ENCODE measurements at places on chromosomes 16 and 17. TPM values are rescaled to one million over a fixed set of nuclear protein-coding genes. Genes with fewer than 3 reads are reported as not detected.

GRCh38 chr16:48459167-48459566, 74.0 kb upstream of the SIAH1 start:
- H3K27me3 ChIP-seq: no peaks in the 10 kb centered on the region
- DNase-seq: no peak

DNA sequence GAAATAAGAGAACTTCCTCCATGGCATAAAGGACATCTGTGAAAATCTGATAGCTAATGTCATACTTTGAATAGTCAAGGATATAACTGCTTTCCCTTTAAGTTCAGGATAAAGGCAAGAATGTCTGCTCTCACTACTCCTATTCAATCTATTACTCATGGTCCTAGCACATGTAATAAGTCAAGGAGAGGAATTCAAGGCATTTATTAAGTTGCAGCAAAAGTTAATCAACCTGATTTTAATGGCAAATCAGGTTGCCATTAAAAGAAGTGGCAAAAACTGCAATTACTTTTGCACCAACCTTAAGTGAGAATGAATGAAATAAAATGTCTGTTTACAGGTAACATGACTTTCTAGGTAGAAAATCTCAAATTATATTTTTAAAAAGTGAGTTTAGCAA, 225.9 kb downstream of the CNTNAP4 start:
- peaks cover 8% of the 10 kb centered on the region for H3K4me1 ChIP-seq
- H3K36me3 ChIP-seq: peaks cover 6% of the 10 kb centered on the region
- H3K27ac ChIP-seq: no peak overlapping the region
- DNase-seq: no peak
- no peaks in the 10 kb centered on the region for H3K27me3 ChIP-seq

DNA sequence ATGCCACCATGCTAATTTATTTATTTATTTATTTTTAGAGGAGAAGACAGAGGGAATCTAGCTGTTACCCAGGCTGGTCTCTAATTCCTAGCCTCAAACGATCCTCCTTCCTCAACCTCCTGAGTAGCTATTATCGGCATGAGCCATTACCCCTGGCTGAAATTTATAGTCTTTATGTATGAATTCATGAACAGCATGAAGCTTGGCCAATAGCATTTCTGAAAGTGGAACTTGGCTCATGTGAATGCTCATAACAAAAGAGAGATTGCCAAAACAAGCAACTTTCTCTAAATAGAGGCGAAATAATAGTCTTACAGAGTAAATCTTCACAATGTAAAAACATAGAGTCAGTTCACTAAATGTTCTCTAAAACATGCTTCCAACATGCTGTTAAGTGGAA, 30.1 kb upstream of the SMURF2 start:
- H3K27me3 ChIP-seq: no peaks in the 10 kb centered on the region
- no peaks in the 10 kb centered on the region for H3K36me3 ChIP-seq
- H3K27ac ChIP-seq: no peak overlapping the region
- peaks cover 14% of the 10 kb centered on the region for H3K4me1 ChIP-seq
- no peak overlapping the region for H3K4me3 ChIP-seq

DNA sequence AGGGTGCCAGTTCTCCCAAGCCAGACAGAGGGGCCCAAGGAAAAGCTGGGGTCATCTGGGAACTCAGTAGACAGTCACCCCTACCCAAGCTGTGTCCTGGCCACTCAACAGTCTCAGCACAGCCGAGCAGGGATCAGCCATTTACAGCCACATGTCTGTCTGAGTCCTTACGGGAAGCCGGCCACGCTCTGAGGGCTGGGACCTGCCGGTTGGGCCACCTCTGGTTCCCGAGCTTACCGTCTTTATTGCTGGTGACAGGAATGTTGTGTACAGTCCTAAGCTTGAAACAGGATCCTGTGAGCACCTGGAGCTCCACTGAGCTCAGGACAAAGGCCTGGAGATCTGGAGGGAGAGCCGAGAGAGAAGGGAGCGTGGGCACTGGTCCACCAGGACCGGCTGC, 59.8 kb downstream of the TIMM22 start:
- no peak overlapping the region for H3K4me3 ChIP-seq
- peaks cover 8% of the 10 kb centered on the region for H3K4me1 ChIP-seq
- no peak for DNase-seq
- no peaks in the 10 kb centered on the region for H3K27me3 ChIP-seq
- H3K36me3 ChIP-seq: peaks cover 40% of the 10 kb centered on the region

- peaks cover 60% of the 10 kb centered on the region for H3K4me1 ChIP-seq
- H3K27ac ChIP-seq: peak overlapping the region; percentile 97
- no peak overlapping the region for H3K4me3 ChIP-seq
- peaks cover 13% of the 10 kb centered on the region for H3K36me3 ChIP-seq
- DNase-seq: peak; percentile 92
Measured at GRCh38 chr16:81531419-81531821, 86.8 kb downstream of the CMIP start.

GRCh38 chr16:84806256-84806889, 13.4 kb upstream of the CRISPLD2 start:
- no peak overlapping the region for H3K27ac ChIP-seq
- no peaks in the 10 kb centered on the region for H3K27me3 ChIP-seq
- peaks cover 7% of the 10 kb centered on the region for H3K36me3 ChIP-seq
- no peaks in the 10 kb centered on the region for H3K4me1 ChIP-seq
- peak overlapping the region; percentile 44 for H3K4me3 ChIP-seq

Gene MVP
- total RNA-seq: 56.5 TPM

DNA sequence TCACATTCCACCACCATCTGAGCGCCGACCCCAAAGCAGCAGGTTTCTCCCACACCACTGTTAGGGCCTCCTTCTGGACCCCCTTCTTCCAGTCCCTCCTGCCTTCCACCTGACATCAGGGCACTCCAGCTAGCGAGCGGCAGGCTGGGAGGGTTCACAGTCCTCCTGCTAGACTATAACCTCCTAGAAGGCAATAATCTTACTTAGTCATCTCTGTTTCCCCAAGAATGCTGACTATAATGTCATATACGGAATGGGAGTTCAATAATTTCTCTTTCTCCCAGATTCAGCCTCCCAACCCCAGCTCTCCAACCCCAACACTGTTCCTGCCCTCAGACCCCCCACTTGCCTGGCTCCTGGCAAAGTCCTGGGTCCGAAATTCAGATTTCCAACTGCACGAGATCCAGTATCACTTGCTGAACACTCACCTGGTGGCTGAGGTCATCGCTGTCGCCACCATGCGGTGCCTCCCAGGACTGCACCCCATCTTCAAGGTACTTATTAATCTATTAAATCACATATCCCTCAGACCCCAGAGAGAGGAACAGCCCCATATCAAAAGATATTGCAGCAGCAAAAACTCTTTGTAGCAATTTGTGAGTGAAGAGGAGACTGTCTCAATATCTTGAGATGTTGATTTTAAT, 5.6 kb downstream of the ALOX12 start:
- no peak overlapping the region for H3K4me3 ChIP-seq
- H3K27me3 ChIP-seq: no peaks in the 10 kb centered on the region
- H3K4me1 ChIP-seq: peaks cover 6% of the 10 kb centered on the region
- peaks cover 42% of the 10 kb centered on the region for H3K36me3 ChIP-seq

- peak overlapping the region; percentile 79 for H3K27ac ChIP-seq
- DNase-seq: peak; percentile 39
- peak overlapping the region; percentile 37 for H3K4me3 ChIP-seq
- H3K27me3 ChIP-seq: no peaks in the 10 kb centered on the region
- peaks cover 35% of the 10 kb centered on the region for H3K36me3 ChIP-seq
- H3K4me1 ChIP-seq: peaks cover 60% of the 10 kb centered on the region
Measured at GRCh38 chr17:77409282-77410161, 268.8 kb downstream of the SEC14L1 start.

Gene RNF222
- not detected for total RNA-seq

DNA sequence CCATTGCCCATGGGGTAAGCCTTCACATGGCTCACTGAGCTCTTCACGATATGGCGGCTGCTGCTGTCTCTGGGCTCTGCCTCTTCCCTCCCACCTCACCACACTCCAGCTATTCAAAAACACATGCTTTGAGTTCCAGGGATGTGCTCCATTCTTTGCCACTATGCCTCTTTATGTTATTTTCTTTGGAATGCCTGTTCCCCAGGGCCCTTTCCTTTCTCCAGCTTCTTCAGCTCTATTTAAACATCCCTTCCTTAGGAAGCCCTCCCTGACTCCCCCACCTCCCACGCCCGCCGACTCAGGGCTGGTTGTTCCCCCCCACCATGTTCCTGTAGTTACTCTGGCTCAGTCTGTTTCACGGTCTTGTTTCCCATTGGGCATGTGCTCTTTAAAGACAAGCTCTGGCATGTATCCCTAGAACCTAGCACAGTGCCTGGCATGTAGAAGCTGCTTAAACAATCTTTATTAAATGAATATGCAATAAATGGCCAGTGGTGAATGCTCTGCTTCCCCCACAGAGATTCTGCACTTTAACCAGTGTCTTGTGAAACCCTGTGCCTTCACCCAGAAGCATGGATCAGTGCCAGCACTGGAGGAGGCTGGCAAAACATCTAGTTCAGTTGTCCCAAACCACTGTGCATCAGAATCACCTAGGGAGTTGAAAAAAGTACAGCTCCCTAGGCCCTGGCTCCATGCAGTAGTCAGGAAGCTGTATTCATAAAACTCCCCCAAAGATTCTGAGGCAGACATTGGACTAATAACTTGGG, 6.9 kb downstream of the MYCBPAP start:
- DNase-seq: peak; percentile 85
- H3K27me3 ChIP-seq: no peaks in the 10 kb centered on the region
- H3K4me1 ChIP-seq: peaks cover 45% of the 10 kb centered on the region
- H3K36me3 ChIP-seq: no peaks in the 10 kb centered on the region

DNA sequence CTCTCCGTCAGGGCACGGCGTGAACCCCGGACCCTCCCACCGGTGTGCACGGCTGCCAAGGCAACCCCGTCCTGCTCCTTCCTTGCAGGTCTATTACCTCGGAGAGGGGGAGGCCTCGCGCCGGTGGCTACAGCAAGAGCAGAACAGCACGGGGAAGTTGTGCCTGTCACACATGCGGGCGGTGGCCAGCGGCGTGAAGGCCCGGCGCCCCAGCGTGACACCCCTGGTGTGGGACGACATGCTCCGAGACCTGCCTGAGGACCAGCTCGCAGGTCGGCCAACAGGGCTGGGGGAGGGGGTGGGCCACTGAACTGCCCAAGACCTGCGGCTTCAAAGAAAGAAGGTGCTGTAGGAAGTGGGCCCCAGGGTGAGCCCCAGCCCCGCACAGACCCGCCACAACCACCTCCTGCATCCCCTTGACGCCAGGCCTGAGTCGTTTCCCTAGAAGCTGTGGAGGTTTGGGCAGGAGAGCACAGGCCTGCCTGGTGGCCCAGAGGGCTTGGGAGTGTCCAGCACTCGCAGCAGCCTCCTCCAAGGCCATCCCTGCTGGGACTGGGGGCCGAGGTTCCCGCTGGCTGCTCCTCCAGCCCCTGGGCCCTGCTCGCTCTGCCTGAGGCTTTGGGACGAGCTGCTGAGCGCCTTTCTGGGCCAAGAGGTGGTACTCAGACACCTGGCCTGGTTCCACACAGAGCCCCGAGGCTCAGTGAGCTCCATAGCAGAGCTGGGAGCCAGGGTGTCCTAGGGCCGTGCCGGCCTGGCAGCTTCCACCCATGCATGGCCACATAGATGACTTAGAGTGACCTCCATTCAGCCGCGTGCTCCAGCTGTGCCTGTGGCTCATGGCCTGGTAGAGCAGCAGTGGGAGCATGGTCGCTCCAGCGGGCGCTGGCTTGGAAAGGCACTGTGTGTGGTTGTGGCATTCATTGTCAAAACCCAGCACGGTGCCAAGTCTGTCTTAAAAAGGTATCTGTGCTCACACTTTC, 14.7 kb downstream of the CYBC1 start:
- no peaks in the 10 kb centered on the region for H3K36me3 ChIP-seq
- H3K27ac ChIP-seq: no peak overlapping the region
- H3K4me3 ChIP-seq: no peak overlapping the region
- H3K27me3 ChIP-seq: no peaks in the 10 kb centered on the region
- H3K4me1 ChIP-seq: no peaks in the 10 kb centered on the region

- H3K27ac ChIP-seq: no peak overlapping the region
- no peak overlapping the region for H3K4me3 ChIP-seq
- no peaks in the 10 kb centered on the region for H3K4me1 ChIP-seq
- DNase-seq: peak; percentile 35
Measured at GRCh38 chr16:55643161-55643970, 12.4 kb upstream of the SLC6A2 start.

GRCh38 chr17:38621538-38621937, 15.8 kb upstream of the SRCIN1 start:
- no peak overlapping the region for H3K4me3 ChIP-seq
- DNase-seq: no peak
- no peaks in the 10 kb centered on the region for H3K36me3 ChIP-seq
- no peaks in the 10 kb centered on the region for H3K4me1 ChIP-seq
- peaks cover 70% of the 10 kb centered on the region for H3K27me3 ChIP-seq
- no peak overlapping the region for H3K27ac ChIP-seq

Gene CES3
- 0.52 TPM for total RNA-seq

GRCh38 chr17:8151120-8151640, 1.0 kb downstream of the PER1 start:
- no peaks in the 10 kb centered on the region for H3K27me3 ChIP-seq
- peak; percentile 69 for DNase-seq

DNA sequence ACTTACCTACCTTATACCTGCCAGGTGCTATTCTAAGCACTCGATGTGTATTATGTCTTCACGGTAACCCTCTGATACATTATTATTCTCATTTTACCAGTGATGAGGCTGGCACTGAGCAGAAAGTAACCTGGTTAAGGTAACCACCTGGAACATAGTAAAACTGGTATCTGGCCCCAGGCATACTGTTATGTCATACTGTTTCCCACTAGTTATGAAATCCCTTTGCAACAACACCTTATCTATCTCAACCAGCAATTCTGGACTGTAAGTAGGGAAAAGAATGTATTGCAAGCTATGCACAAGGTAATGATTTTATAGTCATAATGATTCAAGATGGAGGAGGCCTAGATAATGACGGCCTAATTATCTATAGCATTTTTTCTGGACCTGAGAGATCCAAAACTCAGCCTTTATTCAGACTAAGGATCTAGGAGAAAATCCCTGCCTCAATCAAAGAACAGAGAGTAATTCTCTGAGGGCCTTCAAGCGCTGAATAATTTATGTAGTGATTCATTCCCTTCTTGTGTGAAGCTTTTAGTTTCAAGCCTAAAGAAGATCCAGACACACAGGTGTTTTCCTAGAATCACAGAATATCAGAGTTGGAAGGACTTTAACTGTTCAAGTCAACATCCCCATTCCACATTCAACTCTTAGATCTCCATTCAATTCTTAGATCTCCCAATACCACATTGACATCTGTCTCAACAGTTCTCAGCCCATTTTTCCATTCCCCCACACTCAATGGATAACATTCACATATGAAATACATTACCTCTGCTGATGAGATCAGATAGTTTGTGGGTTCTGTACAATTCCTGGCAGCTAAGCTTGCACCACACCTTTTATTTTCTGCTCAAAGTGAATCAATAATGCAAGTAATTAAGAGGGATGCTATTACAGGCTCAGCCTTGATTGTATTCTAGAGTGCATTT, 14.9 kb upstream of the MMD start:
- H3K4me3 ChIP-seq: peak overlapping the region; percentile 50
- no peak overlapping the region for H3K27ac ChIP-seq
- no peak for DNase-seq

Gene GLTPD2
- total RNA-seq: not detected

DNA sequence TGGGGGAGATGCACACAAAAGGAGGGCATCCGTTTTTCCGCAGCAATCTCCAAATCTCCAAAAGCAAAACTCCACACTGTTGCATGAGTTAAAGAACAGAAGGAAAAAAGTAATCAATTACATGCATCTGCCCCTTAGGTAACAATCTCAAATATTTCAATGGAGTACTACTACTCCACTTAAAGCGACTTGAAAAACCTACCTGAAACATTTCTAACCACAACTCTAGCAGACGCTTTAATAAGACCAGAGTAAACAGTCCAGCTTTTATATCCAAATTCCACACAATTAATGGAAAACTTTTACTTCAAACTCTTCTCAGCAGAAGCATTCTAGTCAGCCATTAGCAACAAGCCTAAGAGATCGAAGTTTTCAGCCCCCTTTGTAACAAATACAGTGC, 29.9 kb downstream of the AP1G1 start:
- no peak overlapping the region for H3K27ac ChIP-seq
- H3K4me3 ChIP-seq: no peak overlapping the region
- H3K4me1 ChIP-seq: no peaks in the 10 kb centered on the region
- no peak for DNase-seq
- H3K36me3 ChIP-seq: peaks cover 58% of the 10 kb centered on the region
